ENCODE measurements at places on chromosomes 6 and 20.

- DNase-seq = no peak
These were observed 262.1 kb upstream of the ADGRB3 start for GRCh38 chr6:68372991-68373390.

DNA sequence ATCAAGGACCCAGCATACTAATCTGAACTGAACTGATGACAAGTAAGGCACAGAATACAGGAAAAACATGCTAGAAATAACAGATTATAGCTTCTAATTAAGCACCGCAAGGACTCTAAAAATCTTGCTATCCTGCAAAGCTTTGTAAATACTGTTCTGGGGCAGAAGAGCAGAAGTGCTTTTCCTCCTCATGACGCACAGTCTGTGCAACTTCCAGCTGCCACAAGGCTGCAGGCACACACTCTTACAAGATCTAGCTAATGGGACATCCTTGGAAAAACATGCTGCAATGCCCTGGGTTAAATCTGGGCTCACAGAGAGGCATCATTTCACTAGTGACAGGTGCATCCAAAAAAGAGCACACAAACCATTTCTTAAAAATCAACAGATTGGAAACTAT lies 188.6 kb downstream of the GJA10 start:
- no peak for DNase-seq

DNA sequence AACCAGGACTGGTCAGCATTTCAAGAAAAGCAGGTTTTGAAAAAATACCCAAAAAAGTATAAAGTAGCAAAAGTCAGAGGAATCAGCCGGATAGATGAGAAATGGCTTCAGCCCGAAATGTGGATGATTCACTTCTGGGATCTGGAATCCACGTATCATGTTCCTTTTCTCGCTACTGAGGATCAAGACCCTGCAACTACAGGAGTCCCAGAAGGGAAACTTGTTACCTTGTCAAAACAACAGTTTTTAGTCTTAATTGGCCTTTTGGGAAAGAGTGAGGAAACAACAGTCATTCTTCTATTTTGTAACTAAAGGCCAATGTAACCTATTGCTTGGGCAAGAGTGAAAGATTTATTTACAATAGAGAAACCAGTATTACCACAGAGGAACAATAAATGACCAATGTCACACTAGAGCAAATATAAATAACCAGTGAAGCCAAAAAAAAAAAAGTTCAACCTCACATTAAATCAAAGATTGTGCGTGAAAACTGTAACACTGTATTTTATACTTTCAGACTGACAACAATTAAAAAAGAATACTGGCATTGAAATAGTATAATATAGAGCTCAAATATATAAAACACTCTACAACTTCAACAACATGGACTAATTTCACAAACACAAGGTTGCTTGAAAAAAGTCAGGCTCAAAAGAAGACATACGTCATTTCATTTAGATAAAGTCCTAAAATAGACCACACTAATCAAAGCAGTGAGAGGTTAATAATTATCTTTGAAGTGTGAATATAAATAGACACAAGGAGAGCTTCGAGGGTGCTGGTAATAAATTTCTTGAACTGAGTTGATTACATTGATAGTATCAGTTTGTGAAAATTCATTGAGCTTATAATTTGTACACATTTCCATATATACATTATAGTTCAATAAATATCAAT lies 116.2 kb downstream of the GFRAL start:
- no peak for DNase-seq

- DNase-seq = no peak
These were observed 102.2 kb upstream of the RALGAPA2 start for GRCh38 chr20:20814685-20815084.

Data from G401 (cell line).